DMS53 (cell line): ENCODE measurements at places on chromosomes 11 and 22.
A peak's percentile ranks its signal among the peaks of the same experiment; 100 is the strongest.

DNA sequence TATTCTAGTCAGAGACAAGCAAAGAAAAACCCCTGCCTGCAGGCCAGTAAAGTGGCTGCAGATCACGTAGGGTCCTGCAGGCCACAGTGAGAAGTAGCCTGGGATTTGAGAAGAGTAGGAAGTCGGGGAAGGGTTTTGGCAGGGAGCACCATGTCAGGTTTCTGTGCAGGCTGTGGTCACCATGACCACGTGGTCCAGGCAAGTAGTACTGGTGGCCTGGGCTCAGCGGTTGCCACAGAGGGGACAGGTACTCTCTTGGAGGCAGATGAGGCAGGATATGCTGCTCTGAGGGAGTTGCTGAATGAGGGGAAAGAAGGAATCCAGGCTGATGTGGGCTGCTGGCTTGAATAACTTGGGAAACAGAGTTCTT, 46.5 kb downstream of the PISD start:
- no peak for DNase-seq

DNA sequence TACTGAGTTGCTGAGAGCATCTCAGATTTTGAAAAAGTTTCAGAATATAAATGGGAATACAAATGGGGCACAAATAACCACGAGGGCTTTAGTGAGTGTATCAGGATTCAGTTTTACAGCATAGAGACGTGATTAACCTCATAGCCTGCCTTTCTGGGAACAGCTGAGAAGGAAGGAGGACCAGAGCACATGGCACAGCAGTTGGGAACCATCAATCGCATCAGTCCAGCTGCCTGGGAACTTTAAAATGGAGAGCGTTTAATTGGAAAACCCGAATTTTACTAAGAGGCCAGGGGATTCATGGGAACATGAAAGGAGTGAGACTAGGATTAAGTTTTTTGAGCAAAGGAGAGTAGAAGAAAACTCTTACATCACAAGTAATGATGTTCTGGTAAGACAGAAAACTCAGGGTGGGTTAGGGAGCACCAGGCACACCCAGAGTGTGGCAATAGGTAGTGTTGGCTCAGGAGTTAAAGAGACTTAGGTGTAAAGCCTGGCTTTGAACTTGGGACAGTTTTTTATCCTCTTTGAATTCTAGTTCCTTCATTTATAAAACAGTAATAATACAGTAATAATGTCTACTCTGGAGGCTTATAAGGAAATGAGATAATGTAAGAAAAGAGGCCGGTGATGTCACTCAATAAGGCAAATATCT, 40.2 kb downstream of the FZD4 start:
- DNase-seq = no peak

GRCh38 chr22:43828998-43829782, 17.1 kb upstream of the EFCAB6 start:
- DNase-seq = no peak

- DNase-seq = no peak
These were observed 34.0 kb downstream of the TTC17 start for GRCh38 chr11:43392713-43393112.

GRCh38 chr11:32172848-32173834, 82.3 kb downstream of the RCN1 start:
- DNase-seq = peak; percentile 72

- no peak for DNase-seq
These were observed 181.3 kb downstream of the METTL15 start for GRCh38 chr11:28289444-28289843.

DNA sequence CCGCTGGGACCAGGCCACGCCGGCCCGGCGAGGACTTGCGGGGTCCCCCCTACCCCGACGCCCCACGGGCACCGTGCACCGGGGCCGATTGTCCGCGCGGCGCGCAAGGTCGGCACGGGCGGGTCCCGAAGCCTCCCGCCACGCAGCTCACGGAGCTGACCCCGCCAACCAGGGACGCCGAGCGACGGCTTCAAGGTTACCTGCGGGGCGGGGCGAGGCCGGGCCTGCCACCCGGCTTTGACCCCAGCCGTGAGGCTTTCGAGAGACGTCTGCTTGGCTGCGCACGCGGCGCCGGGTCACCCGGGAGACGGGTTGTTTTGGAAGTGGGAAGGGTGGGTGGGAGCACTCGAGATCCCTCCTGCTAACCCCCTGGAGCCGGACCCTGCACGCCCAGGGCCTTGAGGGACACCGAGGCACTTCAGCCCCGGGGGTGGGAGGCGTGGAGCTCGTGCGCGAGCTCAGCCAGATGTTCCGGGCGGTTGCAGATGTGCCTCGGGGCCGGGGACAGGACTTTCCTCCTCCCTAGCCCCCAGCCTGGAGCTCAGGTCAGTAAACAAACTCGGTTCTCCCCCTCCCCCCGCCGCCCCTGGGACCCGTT, 3.2 kb upstream of the WNT11 start:
- DNase-seq = peak; percentile 94

- DNase-seq = peak; percentile 98
These were observed at the start of gene LGR4 for GRCh38 chr11:27472398-27473016. Gene LGR4 (minus strand): TSS chr11:27472790. CDS start chr11:27472302, 488 bp downstream.

- peak; percentile 56 for DNase-seq
These were observed 40.1 kb upstream of the CLMP start for GRCh38 chr11:123235117-123235655.

DNA sequence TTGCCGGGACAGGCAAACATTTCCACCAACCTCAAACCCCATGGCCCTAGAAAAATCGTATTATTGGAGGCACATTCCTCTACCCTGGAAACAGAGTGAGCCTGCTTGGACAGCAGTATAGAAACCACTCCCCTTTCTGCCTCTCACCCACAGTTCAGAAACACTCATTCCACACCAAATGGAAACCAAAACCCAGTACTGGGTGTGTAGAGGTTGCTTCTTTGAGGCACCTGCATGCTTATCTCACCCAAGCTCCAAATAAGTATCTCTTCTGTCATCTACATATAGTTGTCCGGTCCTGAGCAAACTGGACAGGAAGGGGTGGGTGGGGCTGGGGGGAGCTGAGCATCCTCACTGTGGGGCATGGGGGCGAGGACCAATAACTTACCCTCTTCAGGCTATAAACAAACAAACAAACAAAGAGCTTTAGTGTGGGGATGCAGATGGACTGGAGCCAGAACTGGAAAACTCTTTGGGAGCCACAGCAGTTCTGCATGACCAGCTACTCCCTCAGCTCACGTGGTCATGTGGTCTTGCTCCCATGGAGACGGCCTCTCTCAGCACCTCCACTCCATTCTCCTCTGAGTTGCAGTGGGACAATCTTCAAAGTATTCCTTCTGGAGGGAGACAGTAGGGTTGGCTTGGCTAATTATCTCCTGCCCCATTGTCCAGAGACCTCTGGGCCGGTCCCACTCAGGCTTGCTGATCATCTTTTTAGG, 1.0 kb upstream of the PLAAT2 start:
- DNase-seq = peak; percentile 56

- no peak for DNase-seq
These were observed 16.1 kb upstream of the MYRF start for GRCh38 chr11:61736310-61736709.

- DNase-seq = no peak
These were observed 32.8 kb downstream of the B3GAT1 start for GRCh38 chr11:134379241-134379640.

DNA sequence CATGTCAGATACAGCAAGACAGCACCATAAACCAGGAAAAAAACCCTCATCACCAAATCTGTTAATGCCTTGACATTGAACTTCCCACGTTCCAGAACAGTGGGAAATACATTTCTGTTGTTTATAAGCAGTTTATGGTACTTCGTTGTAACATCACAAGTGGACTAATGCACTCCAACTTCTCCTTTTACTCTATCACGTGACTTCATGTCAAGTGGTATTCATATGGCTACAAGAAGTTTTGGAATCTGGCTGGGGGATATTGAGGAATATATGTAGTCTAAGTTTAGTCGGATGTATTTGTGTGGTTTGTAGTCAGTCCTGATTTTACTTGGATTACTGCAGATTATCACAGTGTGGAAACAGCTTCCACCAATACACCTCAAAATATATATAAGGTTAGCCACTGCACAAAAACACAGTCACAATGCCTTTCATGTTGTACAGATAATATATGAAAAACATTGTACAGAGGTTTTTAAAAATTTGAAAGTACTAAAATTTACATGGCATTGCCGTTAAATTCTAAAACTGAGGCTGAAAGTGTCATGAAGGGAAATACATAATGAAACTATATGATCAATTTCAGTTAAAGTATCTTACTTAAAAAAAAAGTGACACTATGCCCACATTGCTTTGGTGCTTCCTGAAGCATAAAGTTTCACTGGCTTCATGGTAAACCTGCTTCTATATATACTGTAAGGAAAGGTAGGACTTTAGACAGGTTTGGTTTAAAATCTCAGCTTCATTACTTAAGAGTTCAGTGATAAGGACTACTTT, 134.1 kb downstream of the CASP12 start:
- DNase-seq = no peak

- peak; percentile 87 for DNase-seq
These were observed 802 bp upstream of the PIM3 start for GRCh38 chr22:49959782-49960158.

DNA sequence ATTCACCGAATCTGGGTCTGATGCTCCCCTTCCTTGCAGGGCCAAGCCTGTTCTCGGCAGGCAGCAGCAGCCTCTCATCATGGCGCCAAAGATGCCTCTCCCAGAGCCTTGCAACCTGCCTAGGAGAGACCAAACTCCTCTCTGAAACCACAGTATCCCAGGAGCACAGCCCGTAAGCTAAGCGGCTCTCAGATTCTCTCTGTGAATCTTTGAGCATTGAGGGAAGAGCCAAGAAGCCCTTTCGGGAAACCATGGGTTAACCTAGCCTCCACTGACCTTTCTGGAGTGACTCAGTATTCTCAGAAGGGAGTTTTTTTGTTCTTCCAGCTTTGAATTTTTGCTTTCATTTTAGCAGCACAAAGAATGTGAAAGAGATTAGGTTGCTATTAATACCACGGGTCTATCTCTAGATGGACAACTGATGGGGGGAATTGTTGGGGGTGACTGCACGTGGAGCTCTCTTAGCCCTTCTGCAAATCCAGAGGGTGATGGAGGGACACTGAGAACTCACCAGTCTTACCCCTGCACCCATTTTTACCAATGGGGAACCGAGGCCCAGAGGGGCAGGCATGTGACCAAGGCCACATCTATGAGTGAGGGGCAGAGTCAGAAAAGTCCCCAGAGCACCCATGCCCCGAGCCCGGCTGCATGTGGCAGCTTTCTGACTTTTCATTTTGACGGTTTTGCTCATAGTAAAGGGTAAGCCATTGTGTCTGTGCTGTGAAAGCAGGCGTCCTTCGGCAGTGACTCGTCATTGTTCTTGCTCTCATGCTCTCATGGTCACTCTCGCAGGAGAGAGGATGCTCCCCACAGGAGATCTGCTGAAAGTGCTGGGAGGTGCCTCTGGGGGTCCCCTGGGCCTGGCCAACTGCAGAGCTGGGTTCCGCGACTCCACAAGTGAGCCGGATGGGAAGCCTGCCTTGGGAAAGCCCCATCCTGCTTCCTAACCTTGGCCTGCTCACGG, 36.0 kb downstream of the IRAG1 start:
- DNase-seq = no peak

- no peak for DNase-seq
These were observed 10.0 kb downstream of the SNX32 start for GRCh38 chr11:65843811-65844210.

- no peak for DNase-seq
These were observed 2.4 kb downstream of the PHF21A start for GRCh38 chr11:46118702-46119351.

DNA sequence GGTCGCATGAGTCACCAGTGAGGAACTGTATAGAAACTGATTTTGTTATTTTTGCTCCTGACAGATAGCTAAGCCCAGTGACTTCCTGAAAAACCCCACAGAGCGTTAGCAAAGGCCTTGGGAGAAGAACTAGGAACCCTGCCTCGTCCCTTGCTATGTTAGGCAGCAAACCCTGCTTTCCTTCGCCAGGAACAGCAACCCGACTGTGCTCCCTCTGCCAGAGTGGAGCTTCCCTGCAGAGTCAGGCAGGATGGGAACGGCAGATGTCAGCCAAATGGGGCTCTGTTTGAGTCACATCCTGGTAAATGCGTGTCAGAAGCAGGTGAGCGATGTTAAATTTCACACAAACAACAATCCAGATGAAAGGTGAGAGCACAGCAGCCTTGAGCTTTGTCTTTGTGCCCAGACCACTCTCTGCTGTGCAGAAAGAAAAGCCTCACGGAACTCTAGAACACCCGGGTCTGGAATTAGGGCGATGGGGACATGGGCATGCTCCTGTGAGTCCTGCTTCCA, 186.6 kb downstream of the ADAMTS15 start:
- DNase-seq = peak; percentile 23

GRCh38 chr11:75504501-75504900, 21.2 kb downstream of the GDPD5 start:
- no peak for DNase-seq

DNA sequence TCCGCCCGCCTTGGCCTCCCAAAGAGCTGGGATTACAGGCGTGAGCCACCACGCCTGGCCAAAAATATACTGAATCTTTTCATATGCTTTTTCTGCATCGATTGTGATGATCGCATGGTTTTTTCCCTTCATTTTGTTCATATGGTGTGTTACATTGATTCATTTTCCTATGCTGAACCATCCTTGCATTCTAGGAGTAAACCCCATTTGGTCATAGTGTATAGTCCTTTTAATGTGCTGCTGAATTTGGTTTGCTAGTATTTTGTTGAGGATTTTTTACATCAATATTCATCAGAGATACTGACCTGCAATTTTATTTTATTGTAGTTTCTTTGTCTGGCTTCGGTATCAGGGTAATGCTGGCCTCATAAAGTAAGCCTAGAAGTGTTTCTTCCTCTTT, 12.2 kb downstream of the WBP2NL start:
- DNase-seq = no peak

DNA sequence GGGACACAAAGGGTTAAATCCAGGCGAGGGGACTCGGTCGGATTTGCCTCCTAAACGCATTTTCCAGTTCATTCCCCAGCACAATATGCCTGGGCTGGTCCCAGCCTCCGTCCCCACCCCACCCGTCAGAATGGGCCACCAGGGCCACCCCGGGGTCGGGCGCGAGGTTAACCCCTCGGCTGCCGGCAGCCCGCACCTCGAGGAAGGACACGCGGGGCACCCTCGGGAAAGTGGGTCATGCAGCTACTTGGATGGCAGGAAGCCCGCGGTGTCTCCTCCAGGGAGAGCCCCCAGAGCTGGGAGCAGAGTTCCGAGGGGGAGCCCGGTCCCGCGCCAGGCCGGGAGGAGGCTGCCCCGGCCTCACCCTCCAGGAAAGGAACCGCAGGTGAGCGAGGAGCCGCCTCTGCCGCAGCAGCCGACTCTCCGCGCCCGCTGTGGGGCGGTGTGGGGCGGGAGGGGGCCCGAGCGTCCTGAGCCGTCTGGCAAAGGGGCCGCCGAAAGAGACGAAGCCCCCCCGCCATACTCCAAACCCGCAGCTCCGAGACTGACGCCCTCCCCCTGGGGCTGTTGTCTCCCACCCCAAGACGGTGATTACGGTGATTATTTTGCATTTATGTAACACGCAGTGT, 1.4 kb downstream of the NECTIN1 start:
- peak; percentile 71 for DNase-seq

- DNase-seq = no peak
These were observed 223.4 kb upstream of the PITPNB start for GRCh38 chr22:28142361-28142961.

GRCh38 chr11:41868606-41869005, 409.2 kb upstream of the LRRC4C start:
- no peak for DNase-seq

DNA sequence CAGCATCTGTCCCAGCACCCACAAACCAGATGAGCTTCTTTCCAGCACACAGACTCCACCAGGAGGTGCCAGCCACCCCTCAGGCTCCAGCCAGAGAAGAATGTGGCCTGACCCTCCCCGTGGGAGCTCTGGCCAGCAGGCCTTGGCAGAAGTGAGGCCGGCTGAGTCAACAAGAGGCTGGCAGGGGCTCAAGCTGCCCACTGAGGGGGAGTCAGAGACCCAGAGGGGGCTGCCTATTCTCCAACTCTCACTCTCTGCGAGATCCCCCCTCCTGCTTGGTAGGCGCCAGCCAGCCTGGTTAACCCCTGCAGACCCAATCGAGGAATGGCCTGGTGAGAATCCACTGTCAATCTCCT, 10.6 kb upstream of the CDC42EP1 start:
- DNase-seq = no peak
